ENCODE measurements at places on chromosomes 2 and 18.
A peak's percentile ranks its signal among the peaks of the same experiment; 100 is the strongest.

- DNase-seq = no peak
Observed at GRCh38 chr18:64405161-64405560, 256.3 kb upstream of the LINC00305 start.

DNA sequence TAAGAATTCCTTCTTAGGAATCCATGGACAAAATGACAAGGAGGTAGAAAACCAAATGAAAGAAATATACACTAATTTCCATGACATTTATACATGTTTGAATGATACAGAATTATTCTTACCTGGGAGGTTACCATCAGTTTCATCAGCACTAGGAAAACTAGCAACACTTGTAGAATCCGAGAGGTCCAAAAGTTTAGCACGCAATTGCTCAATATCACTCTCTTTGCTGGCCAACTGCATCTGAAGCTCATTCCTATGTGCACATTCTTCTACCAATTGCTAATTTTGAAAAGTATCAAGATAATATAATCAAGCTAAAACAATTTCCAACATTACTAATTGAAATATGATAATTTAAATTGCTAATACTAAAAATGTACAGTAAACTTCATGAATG lies 144.8 kb downstream of the ROCK1 start:
- DNase-seq = no peak

DNA sequence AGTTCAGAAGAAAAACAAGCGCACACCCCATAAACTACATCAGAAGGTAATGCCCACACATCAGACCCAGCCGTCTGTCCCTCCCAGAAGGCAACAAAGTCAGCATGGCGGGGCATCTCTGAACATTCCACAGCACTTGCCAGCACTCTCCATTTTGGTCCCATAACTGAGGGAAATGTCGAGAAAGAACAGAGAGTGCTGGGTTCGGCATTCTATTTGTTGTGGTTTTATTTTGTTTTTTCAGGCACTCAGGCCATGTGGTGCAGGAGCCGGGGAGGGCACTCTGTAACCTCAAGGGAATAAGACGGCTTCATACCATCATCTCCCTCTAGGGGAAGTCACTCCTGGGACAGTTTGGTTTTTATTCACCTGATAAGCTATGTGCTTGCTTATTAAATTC lies 156.0 kb downstream of the SEPTIN10 start:
- DNase-seq = peak; percentile 8

DNA sequence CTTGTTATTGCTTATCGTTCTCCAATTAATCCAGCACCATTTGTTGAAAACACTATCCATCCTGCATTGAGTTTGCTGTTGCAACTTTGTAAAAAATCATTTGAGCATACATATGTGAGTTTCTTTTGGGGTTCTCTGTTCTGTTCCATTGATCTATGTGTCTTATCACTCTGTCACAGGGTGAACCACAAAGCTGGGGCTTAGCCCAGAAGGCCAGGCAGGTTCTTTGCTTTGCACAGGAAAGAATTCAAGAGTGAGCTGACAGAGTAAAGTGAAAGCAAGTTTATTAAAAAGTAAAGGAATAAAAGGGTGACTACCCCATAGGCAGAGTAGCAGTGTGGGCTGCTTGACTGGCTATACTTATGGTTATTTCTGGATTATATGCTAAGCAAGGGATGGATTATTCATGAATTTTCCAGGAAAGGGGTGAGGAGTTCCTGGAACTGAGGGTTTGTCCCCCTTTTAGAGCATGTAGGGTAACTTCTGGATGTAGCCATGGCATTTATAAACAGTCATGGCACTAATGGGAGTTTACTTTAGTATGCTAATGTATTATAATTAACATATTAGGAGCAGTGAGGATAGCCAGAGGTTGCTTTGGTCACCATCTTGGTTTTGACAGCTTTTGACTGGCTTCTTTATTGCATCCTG lies 46.8 kb downstream of the RNF138 start:
- no peak for DNase-seq

GRCh38 chr2:161045726-161046125 lies 114.5 kb upstream of the TANK start:
- DNase-seq = no peak

DNA sequence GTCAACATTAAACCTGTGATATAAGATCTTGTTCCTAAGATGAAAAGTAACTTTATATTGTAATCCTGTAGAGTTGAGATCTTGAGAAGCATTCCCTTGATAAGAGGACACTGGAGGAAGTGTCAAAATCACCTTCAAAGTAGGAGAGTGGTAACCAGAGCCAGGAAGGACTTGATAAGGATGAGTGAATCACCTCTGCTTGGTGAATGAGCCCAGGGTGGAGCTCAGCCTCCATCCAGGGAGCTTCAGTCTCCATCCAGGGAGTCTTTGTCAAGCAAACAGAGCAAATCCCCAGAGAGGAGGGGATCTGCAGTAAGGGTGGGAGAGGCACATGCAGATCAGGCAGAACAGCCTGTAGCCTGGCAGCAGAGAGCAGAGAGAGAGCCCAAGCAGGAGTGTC lies 167.1 kb upstream of the SIX2 start:
- no peak for DNase-seq

- no peak for DNase-seq
Observed at GRCh38 chr2:104787298-104788065, 66.4 kb upstream of the POU3F3 start.

DNA sequence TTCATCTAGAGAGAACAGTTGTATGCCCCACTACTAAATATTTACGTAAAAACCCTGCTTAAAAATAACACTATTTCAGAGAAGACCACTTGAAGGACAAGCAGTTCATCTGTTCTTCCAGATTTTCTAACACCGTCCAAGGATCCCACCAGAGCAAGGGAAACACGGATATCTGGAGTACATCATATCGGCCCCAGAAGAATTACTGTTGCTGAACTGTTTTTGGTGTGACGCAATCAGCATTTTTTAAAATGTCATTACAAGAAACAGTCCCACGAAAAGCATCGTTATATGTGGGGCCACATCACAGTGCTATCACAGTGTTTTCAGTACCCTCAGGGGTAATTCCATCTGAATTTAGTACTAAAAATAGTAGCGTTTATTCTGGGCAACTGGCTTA lies 134.5 kb upstream of the PKDCC start:
- no peak for DNase-seq

GRCh38 chr2:69645921-69646320 lies 2.4 kb upstream of the AAK1 start:
- DNase-seq = no peak

GRCh38 chr2:28869494-28870145 lies 489 bp downstream of the TRMT61B start:
- no peak for DNase-seq

DNA sequence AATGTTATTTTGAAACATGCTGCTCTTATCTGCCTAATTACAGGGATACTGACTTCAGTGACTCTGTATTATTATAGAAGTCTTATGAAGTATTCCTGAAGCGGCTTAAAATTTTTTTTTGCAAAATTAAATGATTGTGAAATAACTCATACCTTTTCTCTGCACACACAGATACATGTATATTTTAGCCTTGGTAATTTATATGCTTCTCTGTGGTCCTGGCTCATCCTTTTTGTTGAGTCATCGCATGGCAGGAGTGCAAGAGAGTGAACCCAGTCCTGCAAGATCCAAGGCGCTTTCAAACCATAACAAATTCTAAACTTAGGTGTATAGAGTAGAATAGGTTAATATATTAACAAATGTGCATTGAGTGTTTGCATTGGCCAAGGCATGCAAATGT lies 8.6 kb downstream of the CCNT2 start:
- no peak for DNase-seq

DNA sequence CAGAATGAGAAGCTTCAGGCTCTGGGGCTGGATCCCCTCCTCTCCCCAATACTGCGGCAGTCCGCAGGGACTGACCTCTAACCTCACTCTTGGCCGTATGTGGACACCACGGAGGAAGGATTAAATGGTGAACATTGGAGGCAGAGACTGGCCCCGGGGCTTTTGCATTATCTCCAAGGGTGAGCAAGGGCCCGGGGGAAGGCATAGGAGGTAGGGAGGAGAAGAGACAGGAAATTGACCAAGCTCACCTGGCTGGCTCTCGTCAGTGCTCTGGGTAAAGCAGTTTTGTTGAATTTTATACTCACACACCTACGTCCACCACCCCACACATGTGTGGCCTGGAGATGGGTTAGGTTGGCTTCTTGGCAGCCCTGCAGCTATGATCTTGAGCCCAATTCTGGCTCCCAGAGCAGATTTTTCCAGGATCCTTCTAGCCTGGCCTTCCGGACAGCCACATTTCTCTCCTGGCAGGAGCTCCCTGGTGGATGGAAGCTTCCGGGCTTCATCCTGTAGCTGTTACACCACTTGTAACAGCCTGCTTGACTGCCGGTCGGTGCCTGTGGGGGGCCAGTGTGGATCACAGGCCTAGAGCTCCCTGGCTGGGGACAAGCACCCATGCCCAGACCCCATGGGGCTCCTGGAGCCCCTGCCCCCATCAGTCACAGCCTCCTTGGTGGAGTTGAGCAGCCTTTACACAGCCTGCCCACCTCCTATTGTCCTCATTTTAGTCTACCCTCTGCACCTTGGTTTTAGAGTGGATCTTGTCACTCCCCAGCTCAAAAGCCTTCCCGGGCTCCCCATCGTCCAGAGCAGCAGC lies 7.6 kb downstream of the ITM2C start:
- DNase-seq = no peak

DNA sequence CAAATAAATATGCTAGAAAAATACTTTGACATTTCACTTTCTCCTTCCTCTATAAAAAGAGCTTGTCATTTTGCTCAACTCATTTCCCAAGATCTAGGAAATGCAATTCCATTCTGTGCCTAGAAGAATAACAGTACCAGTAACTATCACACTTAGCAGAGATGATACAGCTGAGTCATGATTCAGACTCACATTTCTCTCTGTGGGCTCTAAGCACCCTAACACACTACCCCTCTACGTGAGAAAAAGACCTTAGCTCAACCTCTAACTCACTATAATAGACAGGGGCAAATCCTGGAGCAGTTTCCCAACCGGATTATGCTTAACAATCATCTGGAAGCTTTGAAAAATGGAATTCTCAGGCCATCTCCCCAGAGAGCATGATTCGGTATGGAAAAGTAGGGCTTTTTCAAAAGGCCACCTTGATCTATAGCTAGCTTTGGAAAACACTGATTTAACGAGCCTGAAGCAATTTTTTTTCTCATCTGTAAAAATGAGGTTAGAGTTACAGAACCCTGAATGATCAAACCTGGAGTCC lies 1312.3 kb upstream of the PIK3C3 start:
- no peak for DNase-seq

- no peak for DNase-seq
Observed at GRCh38 chr2:189045836-189046235, 71.7 kb downstream of the COL3A1 start.

- no peak for DNase-seq
Observed at GRCh38 chr2:100071335-100072043, 70.9 kb downstream of the AFF3 start.

- DNase-seq = no peak
Observed at GRCh38 chr2:8966123-8966908, 37.2 kb downstream of the MBOAT2 start.

DNA sequence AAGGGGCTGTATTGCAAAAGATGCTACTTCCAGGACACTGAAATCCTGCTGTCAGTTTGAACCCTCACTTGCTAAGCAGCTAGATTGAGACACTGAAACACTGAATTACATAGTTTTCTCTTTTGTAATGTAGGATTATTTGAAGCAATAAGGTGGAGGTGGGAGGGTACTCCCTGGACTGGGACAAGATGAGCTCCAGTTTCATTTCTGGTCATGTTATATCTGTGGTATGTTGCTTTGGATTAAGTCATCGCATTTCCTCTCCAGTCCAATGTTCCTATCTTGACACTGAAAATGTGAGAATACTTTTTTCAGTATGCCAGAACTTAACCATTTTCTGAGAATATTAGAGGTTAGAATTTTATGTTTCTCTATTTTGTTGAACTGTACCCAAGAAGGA lies 426.2 kb upstream of the MEX3C start:
- no peak for DNase-seq
